ENCODE measurements at places on chromosomes 2 and 18.

DNA sequence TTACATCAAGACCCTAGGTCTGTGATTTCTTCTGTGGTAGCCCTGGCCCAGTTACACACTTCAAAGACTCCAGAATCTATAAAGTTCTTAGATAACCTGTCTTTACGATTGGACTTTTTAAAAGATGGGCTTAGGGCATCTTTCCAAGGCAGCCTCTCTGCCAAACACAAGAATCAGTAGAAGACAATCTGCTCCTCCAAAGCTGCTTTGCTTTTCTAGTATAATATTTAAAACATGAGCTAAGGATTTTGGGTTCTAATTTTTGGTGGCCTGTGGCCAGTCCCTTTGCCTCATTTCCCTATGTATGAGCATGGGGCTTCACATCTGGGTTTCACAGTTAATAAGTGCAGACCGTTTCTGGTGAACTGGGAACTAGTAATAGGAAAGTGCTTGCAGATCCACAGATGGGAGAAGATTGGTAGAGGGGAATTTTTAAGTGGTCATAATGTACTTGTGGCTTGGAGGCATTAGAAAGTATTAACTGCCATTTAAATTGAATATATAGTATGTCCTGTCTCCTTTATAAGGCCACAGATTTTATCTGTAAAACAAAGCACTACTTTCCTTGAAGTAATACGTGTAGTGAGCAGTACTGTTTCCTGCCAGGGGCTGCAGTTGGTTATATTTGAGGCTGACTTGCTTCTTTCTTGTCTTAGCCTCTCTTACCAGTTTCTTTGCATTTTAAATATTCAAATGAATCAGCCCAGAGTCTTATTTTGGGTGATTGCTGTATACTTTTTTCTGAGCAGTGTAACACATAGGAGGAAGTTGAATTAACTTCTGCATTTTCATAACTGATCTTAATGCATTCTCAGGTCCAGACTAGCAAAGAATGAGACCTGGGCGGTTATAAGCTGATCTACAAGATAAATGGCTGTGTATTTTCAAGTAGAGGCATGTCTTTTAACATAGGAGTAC, 1.5 kb downstream of the ARPC2 start:
- DNase-seq, result no peak

DNA sequence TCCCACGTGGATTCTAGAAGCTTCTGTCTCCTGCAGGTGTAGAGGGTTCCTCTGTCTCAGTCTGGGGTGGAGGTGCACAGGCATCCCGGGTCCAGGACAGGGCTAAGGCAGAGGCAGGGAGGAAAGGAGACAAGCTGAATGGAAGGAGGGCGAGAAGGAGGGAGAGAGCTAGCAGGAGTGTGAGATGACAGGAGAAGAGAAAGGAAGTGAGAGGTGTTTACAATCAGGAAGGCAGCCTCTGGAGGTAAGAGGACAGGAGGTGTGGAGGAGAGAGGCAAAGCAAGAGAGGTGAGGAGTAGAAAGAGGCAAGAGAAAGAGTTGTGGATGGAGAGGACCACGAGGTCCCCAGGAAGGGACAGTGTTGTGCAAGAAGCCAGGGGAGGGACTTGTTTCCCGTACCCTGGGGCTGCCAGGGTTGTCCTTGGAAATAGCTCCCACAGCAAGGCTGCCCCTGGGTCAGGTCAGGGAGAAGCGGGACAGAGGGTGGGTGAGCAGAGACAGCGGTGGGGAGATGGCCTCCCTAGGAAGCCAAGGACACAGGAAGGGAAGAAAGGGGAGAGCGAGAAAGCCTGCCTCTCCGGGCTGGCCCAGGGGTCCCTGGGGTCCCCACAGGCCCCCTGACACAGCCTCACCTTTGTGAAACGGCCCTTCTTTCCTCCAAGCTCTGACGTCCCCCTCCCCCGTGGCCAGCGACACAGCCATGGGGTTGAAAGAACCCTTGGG, 136.9 kb downstream of the CYP26B1 start:
- no peak for DNase-seq

- DNase-seq, result no peak
Observed at GRCh38 chr2:94994063-94994913, 31.2 kb upstream of the MAL start.

DNA sequence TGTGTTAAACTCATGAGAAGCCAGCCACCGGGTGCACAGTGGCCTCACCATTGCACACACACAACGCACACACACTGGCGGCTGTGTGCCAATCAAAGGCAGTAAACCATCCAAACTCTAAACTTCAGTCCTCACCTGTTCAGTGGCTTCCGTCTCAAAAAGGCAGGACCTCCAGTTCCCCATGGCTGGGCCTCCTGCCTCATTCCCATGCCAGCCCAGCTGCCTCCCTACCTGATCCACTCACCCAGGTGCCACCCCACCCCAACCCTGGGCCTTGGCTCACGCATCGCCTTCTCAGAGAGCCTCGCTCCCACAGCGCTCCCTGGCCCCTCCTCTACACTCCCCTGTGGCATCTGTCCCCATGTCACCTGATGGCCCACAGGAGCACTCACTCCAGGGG, 190.9 kb downstream of the EIPR1 start:
- no peak for DNase-seq

GRCh38 chr2:172021955-172022354, 22.2 kb downstream of the METAP1D start:
- no peak for DNase-seq

All from glomerular endothelial cell (primary cell).